ENCODE measurements at places on chromosomes 1 and 21. TPM values are rescaled to one million over a fixed set of nuclear protein-coding genes. Genes with fewer than 3 reads are reported as not detected.

DNA sequence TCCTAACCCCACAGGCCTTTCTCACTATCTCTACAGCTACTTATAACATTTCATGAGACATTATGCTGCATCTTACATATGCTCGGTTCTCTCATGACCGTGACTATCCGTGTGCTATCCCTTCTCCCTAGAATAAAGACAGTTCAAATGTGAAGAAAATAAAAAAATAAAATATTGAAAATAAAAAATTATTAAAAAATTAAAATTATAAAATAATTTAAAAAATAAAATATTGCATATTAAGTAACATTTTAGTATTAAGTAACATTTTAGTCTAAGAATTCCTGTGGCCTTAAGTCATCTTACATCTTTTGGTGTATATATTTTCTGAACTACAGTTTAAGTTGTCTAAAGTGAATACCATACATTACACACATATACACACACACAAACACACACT, 415.5 kb downstream of the DPYD start:
- no peak for DNase-seq

Gene LRRC38
- not detected for total RNA-seq

Gene CADM3
- total RNA-seq: 0.57 TPM

GRCh38 chr1:15628003-15628402, 10.7 kb downstream of the DDI2 start:
- DNase-seq: no peak

Gene CD1E
- total RNA-seq: not detected

DNA sequence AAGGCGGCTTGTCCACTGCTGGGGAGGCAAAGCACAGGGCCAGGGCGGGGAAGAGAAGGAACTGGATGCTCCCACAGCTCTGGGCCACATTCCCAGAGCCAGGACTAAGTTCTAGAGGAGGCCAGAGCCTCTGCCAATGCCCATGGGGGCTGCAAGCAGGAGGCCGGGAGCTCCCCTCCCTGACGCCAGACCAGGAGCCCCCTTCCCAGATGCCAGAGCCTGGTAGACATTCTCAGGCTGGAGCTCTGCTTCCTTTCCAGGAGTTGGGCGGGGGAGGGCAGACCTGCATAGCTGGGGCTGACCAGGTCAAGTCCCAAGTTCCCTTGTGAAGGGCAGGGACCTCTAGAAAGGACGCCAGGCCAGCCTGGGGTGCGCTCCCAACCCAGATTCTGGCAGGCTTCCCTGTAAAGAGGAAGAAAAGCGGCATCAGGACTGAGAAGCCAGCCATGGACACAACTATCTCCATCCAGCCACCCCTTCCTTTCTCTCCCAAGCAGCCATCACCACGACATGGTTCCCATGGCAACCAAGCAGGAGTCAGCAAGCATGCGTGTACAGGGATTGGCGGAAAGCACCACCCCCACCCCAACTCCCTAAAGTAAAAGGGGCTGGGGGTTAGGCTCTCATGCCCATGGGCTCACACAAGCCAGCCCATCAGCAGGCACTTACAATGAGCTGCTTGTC, 13.4 kb downstream of the KIF21B start:
- no peak for DNase-seq

Data from Daoy (cell line).